T-helper 17 cell (primary cell): ENCODE measurements at places on chromosomes 3 and 15. TPM values are rescaled to one million over a fixed set of nuclear protein-coding genes. Genes with fewer than 3 reads are reported as not detected.

P2RY13 gene
- 0.82 TPM for total RNA-seq

DNAJB8 gene
- not detected for total RNA-seq

GRCh38 chr15:81050805-81051204 lies 50.1 kb downstream of the TLNRD1 start:
- no peak for DNase-seq

DNA sequence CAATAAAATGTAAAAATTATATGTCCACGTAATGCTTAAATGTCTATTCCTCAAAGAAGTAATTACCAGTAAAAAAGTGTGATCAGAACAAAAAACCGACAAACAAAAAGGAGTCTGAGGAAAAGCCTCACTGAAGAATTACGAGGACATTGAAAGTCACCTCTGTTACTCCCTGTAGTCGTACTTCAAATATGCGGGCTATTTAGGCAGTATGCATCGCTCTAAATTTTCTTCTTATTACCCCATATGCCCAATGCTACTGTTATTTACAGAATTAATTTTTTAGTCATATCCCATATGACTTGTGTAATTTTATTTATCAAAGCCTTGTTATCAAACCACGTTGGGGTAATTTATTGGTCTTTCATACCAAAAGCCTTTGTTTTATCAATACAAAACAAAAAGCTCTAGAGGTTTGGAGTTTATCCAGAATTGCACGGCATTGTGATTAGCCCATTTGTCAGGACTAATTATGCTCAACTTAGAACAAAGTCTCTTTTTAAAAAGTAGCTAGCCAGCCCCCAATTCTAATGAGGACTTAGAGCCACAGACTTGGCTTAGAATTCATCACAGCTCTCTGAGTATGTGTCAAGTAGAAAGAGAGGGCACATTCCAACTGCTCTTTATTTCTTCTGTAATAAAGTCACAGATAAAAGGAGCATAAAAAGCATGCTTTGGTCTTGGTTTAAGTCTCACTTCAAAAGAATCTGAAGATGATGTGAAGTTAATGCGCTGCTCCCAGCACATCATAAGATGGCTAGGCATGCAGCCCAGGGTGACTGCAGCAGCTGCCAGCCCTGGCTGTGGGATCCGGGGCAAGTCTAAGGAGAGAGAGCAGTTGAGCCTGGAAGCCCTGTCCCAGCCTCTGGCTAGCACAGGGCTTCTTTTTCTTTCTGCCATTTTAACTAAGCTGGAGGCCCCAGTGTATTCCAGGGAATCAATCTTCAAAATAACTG lies 521.0 kb downstream of the GABRG3 start:
- no peak for DNase-seq

DNA sequence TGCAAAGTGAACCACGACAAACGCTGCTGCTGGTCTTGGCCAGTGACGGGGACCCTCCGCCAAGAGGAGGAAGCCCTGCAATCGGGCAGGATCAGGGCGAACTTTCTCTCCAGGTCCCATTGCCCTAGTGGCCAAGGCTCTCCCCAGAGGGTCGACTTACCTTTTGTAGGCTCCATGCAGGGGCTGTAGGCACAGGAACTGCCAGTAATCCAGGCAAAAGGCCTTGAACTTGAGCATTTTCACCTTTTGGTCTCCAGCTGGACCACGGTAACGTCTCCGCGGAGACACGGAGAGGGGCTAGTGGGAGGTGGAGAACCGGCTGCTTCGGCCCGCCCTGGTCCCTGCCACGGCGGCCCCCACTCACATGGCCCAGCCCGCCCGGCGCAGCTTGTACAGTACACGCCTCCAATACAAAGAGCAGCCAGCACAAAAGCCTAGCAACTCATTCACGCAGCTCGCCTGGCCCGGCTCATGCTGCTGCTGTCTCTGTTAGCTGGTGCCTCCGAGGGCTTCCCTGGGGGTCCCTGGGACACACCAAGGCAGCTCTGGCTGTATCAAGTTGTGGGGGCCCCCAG lies 31.0 kb downstream of the IQSEC1 start:
- no peak for DNase-seq

DNA sequence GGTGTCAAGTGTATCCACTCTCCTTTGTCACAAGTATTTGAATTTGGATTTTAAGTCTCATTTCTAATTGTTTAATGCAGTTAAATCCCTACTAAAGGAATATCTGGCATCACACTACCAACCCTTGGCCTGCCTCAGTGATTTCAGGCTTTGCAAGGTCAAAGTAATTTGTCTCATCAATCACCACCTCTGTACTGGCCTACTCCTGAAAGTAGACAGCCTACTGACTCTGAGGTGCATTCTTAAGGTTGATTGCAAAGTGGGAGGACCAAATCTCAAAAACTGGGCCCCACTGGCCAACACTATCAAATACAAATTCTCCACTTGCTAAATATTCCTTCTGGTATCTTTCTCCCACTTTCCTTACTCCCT lies 851 bp upstream of the TEX55 start:
- no peak for DNase-seq

DNA sequence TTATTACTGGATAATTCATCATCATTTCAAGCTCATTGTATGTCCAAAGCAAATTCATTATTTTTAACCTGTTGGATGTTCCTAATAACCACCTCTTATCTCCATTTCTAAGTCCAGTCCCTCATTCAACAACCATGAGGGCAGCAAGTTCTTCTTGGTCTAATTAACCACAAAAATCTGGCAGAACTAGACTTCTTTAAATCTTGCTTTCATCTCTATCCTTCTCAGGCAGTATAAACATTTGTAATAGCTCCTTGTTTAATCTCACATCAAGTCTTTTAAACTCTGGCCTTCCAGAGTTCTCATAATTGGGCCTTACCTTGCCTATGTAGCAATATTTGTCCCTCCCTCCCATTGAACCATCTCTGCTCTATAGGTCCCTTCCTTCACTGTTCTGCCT lies 17.0 kb upstream of the GHSR start:
- no peak for DNase-seq

DNA sequence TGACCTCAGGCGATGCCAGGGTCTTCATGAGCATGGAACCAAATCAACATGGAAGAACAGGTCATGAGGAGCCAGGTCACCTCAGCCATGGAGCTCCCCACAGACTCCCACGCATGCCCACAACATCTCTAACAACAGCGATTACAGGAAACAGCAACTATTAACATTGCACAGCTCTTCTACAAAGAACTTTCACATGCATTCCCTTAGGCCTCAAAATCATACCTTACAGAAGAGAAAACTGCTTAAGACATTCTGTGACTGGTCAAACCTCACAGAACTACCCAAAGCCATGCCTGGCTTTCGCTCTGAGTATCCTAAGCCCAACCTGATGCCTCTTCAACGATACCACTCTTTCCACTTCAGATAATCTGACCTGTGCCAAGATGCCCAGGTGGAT lies 117.8 kb downstream of the OXNAD1 start:
- DNase-seq: no peak

DNA sequence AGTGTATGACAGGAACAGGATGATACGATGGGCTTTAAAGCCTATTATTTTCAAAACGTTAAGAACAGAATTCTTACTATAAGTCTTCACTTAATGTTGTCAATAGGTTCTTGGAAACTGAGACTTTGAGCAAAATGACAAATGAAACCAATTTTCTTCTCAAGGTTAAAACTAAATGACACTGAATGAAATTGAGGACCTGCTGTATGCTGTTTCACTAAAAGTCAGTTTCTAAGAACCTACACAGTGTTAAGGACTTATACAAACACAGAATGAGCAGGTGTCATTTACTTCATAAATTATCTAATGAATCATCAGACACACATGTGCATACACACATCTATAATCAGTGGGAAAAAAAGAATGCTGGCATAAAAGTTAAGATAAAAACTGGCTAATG lies 106.9 kb downstream of the RFTN1 start:
- no peak for DNase-seq

GRCh38 chr3:82685761-82686160 lies 924.3 kb upstream of the GBE1 start:
- no peak for DNase-seq

DNA sequence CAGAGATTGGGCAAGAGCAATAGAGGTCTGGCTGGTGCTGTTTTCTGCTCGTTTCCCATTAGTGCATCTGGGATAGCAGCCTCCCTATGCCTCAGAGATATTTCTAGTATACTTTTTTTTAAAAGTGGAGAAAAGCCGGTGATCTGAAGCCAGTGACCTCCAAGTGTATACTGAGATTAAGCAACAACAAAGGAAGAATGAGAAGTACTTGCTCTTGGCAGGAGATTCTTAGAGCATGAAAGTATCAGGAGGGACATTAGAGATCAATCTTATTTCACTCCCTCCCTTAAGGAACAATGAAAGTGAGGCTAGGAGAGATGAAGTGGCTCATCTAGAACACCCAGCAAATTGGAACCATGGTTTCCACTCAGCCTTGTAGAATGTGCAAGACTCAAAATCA lies 423.3 kb downstream of the SOX2 start:
- no peak for DNase-seq

- DNase-seq: no peak
Measured at GRCh38 chr15:79007066-79007465, 62.2 kb upstream of the CTSH start.

PLSCR5 gene
- total RNA-seq: not detected

GRCh38 chr3:165148876-165149441 lies 47.2 kb downstream of the SLITRK3 start:
- no peak for DNase-seq

- DNase-seq: no peak
Measured at GRCh38 chr15:94265982-94266381, 34.6 kb downstream of the MCTP2 start.

GRCh38 chr3:38002291-38002876 lies 11.8 kb downstream of the VILL start:
- DNase-seq: no peak

DNA sequence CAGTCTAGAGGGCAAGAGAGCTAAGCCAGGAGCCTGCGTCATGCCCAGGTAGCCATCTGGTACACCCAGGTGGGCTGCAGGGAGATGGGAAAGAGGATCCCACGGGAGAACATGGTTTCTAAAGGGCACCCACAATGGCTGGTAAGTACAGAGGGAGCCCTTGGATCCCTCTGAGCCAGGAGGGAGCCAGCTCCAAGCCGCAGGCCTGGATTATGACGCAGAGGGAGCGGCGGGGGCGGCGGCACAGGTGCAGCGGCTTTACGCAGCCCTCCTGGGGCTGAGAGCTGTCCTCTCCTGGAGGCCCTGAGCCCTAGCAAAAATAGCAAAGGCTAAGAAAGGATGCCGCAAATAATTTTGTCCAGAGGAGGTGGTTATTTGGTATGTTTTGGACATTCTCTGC lies 2.8 kb downstream of the CAV3 start:
- no peak for DNase-seq

CCDC54 gene
- total RNA-seq: not detected

DNA sequence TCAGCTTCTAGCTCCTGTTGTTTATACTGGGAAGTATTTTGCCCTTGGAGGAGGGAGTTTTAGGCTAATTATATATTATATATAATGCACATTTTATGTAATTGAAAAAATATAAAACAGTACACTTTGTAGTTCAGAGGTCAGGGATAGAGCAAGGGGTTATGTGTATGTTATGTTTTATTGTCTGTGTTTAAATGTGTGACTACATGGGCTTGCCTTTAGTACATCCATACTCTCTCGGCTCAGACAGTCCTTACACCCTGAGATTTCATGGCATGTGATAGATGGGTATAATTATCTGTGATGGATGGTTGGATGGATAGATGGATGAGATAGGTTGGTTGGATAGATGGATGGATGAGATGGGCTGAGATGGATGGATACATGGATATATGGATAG lies 17.4 kb upstream of the ST3GAL6 start:
- DNase-seq: no peak

DNA sequence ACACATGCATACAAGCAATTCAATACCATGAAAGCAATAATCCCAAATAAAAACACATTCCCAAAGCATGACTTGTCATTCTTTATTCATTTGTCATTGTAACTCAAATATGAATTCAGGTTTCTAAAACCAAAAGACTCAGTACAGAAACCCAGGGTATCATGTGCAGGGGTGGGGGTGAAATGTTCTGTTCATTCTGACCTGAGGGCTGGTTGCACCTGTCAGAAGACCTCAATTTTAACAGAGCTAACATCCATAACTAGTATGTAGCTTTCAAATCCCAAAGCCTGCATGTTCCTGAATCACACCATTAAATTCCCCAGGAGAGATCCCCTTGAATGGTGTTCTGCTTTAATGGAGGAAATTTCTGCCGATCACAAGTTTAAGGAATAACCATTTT lies 738.7 kb downstream of the MCTP2 start:
- DNase-seq: no peak

- DNase-seq: no peak
Measured at GRCh38 chr15:53218666-53219580, 428.8 kb upstream of the ONECUT1 start.

- no peak for DNase-seq
Measured at GRCh38 chr3:134029256-134029733, 430 bp downstream of the SLCO2A1 start.

DNA sequence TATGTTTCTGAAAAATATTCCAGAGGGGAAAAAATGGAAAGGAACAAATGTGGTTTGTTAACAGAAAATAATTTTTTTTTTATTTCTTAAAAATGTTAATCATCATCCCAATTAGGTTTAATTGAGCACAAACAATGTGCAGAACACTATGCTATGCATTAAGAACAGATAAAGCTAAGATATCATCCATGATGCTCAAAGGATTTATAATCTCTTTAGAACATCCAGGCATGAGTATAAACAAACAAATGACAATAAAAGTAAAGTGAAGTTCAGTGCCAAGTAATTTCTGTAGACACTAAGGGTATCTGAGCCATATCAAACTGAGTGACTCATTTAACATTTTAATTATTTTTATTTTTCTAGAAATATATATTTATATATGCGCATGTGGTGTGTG lies 732.2 kb downstream of the NAALADL2 start:
- DNase-seq: no peak

DNA sequence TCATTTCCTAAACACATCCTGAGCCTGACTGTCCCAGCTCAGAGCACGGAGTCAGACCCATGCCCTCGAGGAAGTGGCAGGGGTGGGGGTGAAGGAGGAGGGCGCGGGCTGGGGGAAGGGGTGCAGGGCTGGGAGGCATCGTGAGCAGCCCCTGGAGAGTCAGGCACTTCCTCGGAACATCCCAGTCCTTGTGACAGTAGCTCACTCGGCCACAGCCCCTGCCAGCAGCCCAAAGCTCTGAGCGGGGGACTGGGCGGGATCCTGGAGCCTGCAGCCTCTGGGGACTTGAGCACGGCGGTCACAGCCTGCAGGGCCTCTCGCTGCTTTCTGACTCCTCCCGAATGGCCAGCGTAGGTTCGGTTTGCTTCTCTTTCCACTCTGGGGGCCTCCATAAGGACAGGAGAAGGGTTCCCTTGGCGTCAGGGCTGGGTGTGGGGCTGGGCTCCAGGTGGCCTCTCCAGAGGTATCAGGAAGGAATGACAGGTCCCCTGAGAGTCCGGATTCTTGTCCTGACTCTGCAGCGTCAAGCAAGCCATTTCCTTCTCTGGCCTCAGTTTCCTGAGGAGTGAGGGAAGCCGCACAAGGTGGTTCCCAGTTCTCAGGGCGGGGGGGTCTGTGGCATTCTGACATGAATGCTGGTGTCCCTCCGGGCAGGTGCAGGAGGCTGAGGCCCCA lies 20.9 kb downstream of the PSTPIP1 start:
- DNase-seq: no peak

GRCh38 chr3:197730200-197730599 lies 6.5 kb downstream of the RUBCN start:
- no peak for DNase-seq

GRCh38 chr3:127637971-127638370 lies 9.0 kb downstream of the PODXL2 start:
- no peak for DNase-seq
